ENCODE measurements at places on chromosomes 4 and X. TPM values are rescaled to one million over a fixed set of nuclear protein-coding genes. Genes with fewer than 3 reads are reported as not detected.

CPE gene
- polyA plus RNA-seq, result not detected

FRAS1 gene
- polyA plus RNA-seq, result not detected

NOX1 gene
- not detected for polyA plus RNA-seq

BMX gene
- not detected for polyA plus RNA-seq

SLC26A1 gene
- polyA plus RNA-seq, result not detected

GBA3 gene
- not detected for polyA plus RNA-seq

TMEM156 gene
- 150 TPM for polyA plus RNA-seq
